NAMALWA (cell line): ENCODE measurements at places on chromosomes 2 and 18.
A peak's percentile ranks its signal among the peaks of the same experiment; 100 is the strongest.

GRCh38 chr2:181677912-181678586 lies 2.3 kb downstream of the NEUROD1 start:
- no peak for DNase-seq

DNA sequence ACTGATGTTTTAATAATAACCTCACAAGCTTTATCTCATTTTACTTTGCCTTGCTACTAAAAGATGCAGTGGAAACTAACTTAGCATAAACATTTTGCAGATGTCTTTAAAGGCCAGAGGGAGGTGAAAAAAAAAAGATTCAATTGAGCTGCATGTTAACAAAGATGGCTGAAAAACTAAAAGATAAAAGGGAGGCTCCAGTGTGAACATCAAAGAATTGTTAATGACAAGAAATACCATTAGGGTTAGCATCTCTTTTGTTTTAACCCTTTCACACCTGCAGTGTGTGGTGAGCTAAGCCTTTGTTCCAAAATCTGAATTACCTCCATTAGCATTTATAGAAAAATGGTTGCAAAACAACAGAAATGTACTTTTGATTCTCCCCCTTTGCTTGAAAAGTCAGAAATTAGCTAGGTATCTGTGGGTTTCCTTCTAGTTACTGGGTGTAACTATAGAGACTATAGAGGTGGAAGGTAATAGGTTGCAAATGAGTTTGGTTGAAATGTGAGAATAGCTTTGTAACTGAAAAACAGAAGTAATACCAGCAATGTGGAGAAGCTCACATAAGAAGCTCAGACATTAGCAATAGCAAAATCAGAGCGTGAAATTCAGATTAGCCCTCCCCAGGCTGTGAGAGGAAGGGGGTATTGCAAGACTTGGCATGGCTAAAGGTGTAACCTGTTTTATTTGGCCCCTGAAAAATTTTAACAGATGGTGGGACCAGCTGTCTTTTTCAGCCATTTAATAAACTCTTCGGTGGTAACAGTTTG lies 34.8 kb upstream of the SP5 start:
- DNase-seq, result peak; percentile 28

DNA sequence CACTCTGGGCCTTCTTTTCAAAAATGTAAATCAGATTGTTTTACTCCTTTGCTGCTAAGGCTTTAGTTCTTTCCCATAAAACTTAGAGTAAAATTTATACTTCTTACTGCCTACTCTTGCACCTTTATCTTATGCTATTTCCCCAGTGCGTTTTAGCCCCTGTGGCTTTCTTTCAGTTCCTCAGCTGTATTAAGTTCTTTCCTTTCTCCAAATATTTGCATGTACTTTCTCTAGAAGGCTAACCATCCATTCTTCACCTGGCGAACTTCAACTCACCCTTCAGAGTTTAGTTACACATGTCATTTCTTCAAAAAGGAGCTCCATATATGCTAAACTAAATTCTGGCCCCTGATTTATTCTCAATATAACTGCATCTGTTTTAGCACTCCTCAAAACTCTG lies 160.7 kb downstream of the FSHR start:
- no peak for DNase-seq

DNA sequence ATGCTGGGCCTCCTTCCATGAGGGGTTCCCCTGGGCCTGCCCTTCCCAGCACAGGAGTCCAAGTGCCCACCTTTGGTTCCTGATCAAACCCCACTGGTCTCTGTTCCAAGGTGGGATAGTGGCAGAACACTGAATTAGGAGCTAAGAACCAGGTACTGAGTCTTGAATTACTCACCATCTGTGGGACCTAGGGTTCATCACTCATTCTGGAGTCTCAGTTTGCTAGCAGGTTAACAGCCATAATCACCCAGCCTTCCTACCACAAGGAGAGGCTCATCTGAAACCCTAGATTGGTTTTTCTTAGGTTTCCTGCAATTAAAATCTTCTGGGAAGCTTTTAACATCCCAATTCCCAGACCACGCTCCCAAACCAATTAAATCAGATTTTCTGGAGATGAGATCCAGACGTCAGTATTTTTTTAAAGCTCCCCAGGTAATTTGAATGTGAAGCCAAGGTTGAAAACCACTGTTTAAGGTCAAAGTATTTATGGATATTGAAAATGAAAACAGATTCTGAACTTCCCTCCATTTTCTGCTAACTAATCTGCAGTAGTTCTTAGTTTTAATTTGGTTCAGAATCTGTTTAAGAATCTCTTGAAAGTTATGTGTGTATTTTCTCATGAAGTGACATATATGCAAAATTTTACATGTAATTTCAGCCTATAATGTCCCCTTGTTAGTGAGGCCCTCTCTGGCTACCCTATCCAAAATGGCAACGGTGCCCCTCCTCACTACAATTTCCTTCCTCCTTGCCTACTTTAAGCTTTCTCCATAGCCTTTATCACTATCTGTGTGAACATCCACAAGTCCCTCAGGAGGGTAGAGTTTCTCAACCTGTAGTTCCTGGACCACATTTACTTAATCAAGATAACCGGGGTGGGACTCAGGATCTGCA lies 166.5 kb upstream of the CXCR4 start:
- DNase-seq, result no peak

- DNase-seq, result peak; percentile 51
These were observed at the start of gene TMEM237 for GRCh38 chr2:201643216-201643890. Gene TMEM237, minus strand, starts transcription at chr2:201643503. Its CDS starts 103 bp downstream, at chr2:201643400.

DNA sequence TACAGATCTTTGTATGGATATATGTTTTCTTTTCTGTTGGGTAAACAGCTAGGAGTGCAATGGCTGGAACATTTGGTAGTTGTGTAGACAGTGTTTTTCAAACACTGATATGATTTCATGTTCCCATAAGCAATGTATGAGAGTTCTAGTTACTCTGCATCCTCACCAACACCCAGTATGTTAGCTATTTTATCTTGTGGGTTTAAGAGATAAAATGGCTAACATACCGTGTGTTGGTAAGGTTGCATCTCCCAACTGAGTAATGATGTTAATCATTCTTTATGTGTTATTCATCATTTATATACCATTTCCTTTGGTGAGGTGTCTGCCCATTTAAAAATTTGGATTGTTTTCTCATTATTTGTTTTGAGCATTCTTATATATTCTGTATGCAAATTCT lies 65.7 kb downstream of the LYPD6B start:
- no peak for DNase-seq

GRCh38 chr2:222333397-222333796 lies 34.6 kb upstream of the PAX3 start:
- no peak for DNase-seq

- peak; percentile 67 for DNase-seq
These were observed 121.1 kb downstream of the ACOXL start for GRCh38 chr2:110853516-110853915.

- DNase-seq, result no peak
These were observed 23.4 kb downstream of the NR4A2 start for GRCh38 chr2:156309167-156309566.

DNA sequence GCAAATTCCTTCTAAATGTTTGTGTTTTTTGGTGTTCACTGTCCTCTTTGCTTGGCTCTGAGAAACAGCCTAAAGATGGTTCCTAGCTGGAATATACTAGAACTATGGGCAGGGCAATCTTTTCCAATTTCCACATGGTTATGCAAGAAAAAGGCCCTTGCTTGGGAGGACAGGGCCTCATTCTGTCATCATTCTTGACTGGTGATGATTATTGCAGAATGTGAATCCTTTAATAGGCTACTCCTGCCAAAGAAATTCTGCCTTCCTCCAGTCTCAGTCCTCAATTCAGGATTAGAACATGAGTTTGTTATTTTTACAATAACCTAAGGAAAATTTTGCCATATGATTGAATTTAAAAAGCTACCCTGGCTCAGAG lies 218.7 kb downstream of the HNMT start:
- no peak for DNase-seq

DNA sequence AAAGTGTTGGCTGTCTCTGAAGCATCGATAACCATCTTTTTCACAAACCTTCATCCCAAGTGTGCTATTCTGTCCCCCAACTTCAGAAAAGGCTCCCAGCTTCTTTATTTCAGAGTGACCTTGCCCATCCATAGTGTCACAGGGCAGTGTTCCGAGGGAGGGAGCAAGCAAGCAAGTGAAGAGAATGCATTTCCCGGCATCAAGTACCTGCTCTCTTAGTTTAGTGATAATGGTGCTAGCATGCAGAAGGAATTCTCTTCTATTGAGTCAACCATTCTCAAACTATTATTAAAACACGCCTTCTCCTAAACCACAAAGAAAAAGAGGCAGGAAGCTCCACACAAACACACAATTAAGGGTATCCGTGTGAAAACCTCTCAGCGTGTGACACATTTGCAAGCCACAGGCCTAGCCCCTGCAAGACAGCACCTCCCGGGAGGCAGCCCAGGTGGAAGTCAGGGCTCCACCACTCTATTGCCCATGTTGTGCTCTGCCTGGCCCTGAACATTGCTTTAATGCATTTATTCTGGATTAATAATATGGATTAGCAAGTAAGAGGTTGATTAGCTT lies 504.9 kb downstream of the GALR1 start:
- DNase-seq, result no peak

DNA sequence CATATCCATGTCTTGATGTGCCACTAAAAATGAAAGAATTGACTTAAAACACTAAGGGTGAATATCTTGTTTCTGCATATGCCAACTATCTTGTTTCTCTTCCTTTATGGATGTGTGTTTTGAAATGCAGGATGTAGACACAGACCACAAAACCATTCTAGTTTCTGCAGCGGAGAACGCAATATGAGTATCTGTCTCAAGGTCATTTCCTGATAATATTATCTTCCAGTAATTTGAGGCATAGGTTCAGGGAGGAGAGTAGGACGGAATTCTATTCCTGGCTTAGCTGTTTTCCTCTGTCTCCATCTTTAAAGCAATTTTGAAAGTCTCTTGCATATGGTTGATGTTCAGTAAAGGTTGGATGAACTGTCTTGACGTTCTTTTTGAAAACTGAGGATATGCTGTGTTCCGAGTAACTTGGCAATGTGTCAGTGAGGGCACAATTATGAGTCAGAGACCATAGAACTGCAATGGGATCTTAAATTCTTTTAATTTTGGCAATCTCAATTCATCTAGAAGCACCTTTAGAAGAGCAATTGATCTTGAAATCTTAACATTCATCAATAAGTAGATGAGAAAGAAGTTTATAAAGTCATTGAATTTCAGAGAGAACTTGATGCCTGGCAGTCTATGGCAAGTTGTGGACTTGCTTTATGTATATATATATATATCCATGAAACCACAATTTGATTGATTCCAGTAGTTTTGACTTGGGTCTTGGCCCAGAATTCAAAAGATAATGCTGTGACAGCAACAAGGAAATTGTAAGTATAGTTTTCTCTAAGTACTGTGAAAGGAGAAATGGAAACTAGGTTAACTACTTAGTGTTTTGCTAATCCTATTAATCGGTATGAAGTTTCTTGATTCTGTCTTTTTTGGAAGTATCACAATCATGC lies 24.8 kb downstream of the RAB27B start:
- no peak for DNase-seq

DNA sequence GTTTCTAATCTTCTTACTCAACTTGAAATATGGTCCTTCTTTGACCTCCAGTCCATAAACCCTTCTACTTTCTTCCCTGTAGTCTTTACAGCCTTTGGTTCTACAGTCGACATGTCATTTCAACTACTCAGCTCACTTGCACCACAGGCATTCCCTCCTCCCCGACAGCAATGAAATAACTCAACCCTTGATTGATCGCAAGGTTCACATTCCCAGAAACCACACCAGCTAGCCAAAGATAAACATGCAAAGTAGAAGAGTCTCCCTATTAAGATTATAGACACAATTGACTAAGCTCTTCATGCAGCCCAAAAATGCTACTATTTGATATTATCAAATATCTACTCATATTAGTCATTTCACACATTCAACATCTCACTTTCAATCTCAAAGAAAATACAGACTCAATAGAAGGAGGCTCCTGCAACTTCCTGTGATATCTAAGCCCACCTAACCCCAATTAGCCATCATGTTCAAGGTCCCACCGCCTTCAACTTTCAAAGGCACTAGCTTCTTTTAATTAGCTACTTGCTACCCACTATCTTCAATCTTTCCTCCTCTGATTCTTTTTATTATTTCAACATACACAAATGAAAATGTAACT lies 50.8 kb downstream of the RTTN start:
- DNase-seq, result no peak

- DNase-seq, result no peak
These were observed 38.5 kb upstream of the SNED1 start for GRCh38 chr2:240959941-240960308.

DNA sequence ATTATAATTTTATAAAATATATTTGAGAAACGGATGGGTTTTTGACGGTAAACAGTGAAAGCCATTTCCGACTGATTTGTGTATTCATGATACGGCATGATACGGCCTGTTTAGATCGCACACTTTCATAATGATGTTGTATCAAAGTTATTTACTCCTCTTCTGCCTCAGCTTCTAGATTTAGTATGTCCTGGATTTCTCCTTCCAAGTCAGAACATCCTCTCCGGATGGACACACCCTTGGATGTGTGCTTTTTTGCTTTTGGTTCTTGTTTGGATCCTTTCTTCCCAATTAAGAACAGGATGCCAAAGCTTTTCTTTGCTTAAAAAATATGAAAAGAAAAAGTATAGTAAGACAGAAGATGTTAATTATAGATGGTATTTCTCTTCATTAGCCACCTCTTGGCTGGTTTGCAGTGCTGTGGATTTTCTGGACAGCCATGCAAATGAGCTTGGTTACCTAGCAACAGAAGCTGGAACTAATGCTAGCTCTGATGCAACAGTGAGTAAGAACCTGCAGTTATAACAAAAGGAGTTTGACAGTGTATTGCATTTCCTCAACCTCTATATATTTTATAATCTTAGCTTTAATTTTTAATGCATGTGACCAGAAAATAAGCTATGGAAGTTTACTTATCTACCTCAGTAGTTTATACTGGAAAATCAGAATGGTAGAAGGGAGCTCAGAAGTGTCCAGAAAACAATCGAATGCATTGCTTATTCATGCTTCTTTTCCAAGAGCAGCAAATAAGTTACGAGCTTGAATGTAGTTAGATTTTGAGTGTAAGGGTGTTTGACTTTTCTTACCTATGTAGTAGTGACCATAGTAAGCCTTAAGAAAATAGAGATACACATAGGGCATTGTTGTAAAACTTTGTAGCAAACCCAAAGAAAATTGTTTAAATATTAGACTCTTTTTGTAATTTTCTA lies 27.9 kb downstream of the RMND5A start:
- DNase-seq, result peak; percentile 78

DNA sequence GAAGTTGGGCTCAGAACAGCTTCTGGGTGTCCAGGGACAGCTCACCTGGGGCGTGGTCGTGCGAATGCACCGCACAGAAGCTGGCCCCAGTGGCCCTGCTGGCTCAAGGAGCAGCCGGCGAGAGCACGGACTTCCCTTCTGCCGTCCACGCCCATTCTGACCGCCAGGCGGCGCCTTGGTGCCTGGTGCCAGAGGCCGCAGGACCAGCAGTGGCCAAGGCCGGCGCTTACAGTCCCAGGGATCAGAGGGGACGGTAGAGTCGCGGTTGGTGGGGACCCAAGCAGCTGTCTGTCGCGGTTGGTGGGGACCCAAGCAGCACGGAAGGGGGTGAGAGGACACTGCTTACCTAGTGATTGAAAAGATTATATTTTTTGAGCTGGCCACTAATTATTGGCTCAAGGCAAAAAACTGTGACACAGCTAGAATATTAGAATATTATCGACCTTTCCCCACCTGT lies 25.7 kb downstream of the NPPC start:
- peak; percentile 75 for DNase-seq
